CD14-positive monocyte (primary cell): ENCODE measurements at places on chromosomes 11 and 22. TPM values are rescaled to one million over a fixed set of nuclear protein-coding genes. Genes with fewer than 3 reads are reported as not detected.

Gene IFITM10
- polyA plus RNA-seq, result not detected

GRCh38 chr22:48644997-48645396 lies 1182.7 kb downstream of the BRD1 start:
- no peaks in the 10 kb centered on the region for H3K4me1 ChIP-seq
- no peak overlapping the region for H3K27ac ChIP-seq
- DNase-seq, result no peak
- H3K36me3 ChIP-seq, result no peaks in the 10 kb centered on the region
- no peak overlapping the region for H3K4me3 ChIP-seq

DNA sequence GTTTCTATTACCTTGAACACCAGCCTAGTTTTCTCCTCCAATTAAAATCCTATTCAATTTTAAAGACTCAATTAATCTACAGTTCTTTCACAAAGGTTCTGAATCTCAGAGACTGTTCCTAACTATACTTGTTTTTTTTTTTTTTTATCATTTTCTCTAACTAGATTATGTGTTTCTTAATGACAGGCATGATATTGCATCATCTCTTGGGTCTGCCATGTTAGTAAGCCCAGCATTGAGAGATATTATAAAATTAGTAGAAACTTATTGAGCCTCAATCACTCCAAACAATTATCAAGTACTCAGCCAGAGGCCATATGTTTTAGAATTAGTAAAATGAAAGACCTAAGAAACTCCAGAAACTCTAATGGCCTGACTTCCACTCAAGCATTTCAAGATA lies 28.1 kb upstream of the SLC5A12 start:
- no peak overlapping the region for H3K4me3 ChIP-seq
- no peaks in the 10 kb centered on the region for H3K36me3 ChIP-seq
- H3K27ac ChIP-seq, result no peak overlapping the region
- DNase-seq, result no peak
- H3K4me1 ChIP-seq, result no peaks in the 10 kb centered on the region

GRCh38 chr22:37187891-37188761 lies at the start of gene C1QTNF6:
Gene C1QTNF6, minus strand, starts transcription at chr22:37188247. Its CDS starts 34 bp downstream, at chr22:37188213.
- DNase-seq, result no peak
- H3K27me3 ChIP-seq, result peaks cover 3% of the 10 kb centered on the region
- H3K27ac ChIP-seq, result no peak within 1 kb of the TSS
- H3K36me3 ChIP-seq, result no peaks in the 10 kb centered on the region
- H3K4me1 ChIP-seq, result peaks cover 9% of the 10 kb centered on the region
- no peak within 1 kb of the TSS for H3K4me3 ChIP-seq
